ENCODE measurements at places on chromosomes 11 and 22. TPM values are rescaled to one million over a fixed set of nuclear protein-coding genes. Genes with fewer than 3 reads are reported as not detected.

- no peak overlapping the region for H3K4me3 ChIP-seq
- H3K27me3 ChIP-seq, result no peaks in the 10 kb centered on the region
- no peaks in the 10 kb centered on the region for H3K4me1 ChIP-seq
- no peak overlapping the region for H3K27ac ChIP-seq
Measured at GRCh38 chr11:40841231-40841630, 618.2 kb downstream of the LRRC4C start.

GRCh38 chr11:66420671-66421476 lies at the start of gene NPAS4:
Gene NPAS4, plus strand, starts transcription at chr11:66421035. Its CDS starts 145 bp downstream, at chr11:66421180.
- no peak for DNase-seq
- 0 out of 2 replicates have a peak, but pooled peaks cover 4% of the 10 kb centered on the region for H3K4me1 ChIP-seq
- no peaks in the 10 kb centered on the region for H3K36me3 ChIP-seq
- no peak within 1 kb of the TSS for H3K4me3 ChIP-seq

- H3K27ac ChIP-seq, result no peak overlapping the region
- no peaks in the 10 kb centered on the region for H3K27me3 ChIP-seq
- no peaks in the 10 kb centered on the region for H3K4me1 ChIP-seq
- no peak overlapping the region for H3K4me3 ChIP-seq
Measured at GRCh38 chr22:19795617-19796008, 35.0 kb downstream of the TBX1 start.

GRCh38 chr11:31442086-31442485 lies 67.3 kb downstream of the IMMP1L start:
- no peaks in the 10 kb centered on the region for H3K36me3 ChIP-seq
- DNase-seq, result no peak
- no peak overlapping the region for H3K4me3 ChIP-seq
- H3K27me3 ChIP-seq, result no peaks in the 10 kb centered on the region
- no peaks in the 10 kb centered on the region for H3K4me1 ChIP-seq
- no peak overlapping the region for H3K27ac ChIP-seq

The MMP13 gene
- 0.15 TPM for total RNA-seq

The OR52N4 gene
- not detected for total RNA-seq

The LINC01488 gene
- total RNA-seq, result not detected
